ENCODE measurements at places on chromosomes 2 and 18. TPM values are rescaled to one million over a fixed set of nuclear protein-coding genes. Genes with fewer than 3 reads are reported as not detected.

STAMBP gene
- 77.8 TPM for total RNA-seq

CFAP210 gene
- total RNA-seq, result not detected

RND3 gene
- 146 TPM for total RNA-seq

LYG1 gene
- not detected for total RNA-seq

LRRFIP1 gene
- 69.8 TPM for total RNA-seq

SULT1C3 gene
- not detected for total RNA-seq

FER1L5 gene
- 0.08 TPM for total RNA-seq

INHA gene
- total RNA-seq, result 0.50 TPM

TGFA gene
- total RNA-seq, result 97.7 TPM

TEX44 gene
- total RNA-seq, result not detected

PARD6G gene
- 19.8 TPM for total RNA-seq

CYBRD1 gene
- 25.6 TPM for total RNA-seq

GAREM1 gene
- total RNA-seq, result 9.0 TPM

PDCD1 gene
- not detected for total RNA-seq

MAP2 gene
- 10.5 TPM for total RNA-seq

CIDEA gene
- total RNA-seq, result 1.3 TPM

RFX8 gene
- 0.82 TPM for total RNA-seq

CHPF gene
- total RNA-seq, result 114 TPM

SCYGR4 gene
- total RNA-seq, result not detected

TPO gene
- not detected for total RNA-seq

RAB6C gene
- total RNA-seq, result not detected

IL1RN gene
- 1.0 TPM for total RNA-seq

GATA6 gene
- 1.0 TPM for total RNA-seq

LIPG gene
- 78.8 TPM for total RNA-seq

PLGLB2 gene
- not detected for total RNA-seq

SLC11A1 gene
- 0.17 TPM for total RNA-seq

CDKL4 gene
- total RNA-seq, result 3.0 TPM

TUBB8B gene
- total RNA-seq, result 0.68 TPM

TYMS gene
- 6.8 TPM for total RNA-seq

TLX2 gene
- 0.19 TPM for total RNA-seq

C1QL2 gene
- total RNA-seq, result not detected

CIB4 gene
- total RNA-seq, result not detected

RGPD4 gene
- not detected for total RNA-seq
